Endothelial cell (in vitro differentiated cells): ENCODE measurements at places on chromosomes 1 and 21. TPM values are rescaled to one million over a fixed set of nuclear protein-coding genes. Genes with fewer than 3 reads are reported as not detected.

DNA sequence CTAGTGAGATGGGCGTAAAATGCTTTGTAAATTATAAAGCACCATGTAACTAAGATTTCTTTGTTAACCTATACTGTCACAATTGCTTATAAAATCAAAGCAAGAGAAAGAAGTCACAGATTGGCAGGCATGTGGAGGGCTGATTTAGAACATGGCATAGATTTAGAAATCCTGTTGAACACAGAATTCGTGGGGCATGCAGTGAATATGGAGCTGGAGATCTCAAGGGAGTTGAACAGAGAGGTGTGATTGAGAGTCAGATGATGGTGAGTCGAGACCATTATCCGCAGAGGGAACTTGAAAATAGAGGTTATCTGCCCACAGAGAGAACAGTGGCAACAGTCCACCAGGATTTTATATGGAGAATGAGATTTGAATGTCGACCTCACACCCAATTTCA, 27.6 kb downstream of the PBX1 start:
- DNase-seq = no peak
- peaks cover 18% of the 10 kb centered on the region for H3K4me1 ChIP-seq
- H3K4me3 ChIP-seq = no peak overlapping the region
- peaks cover 3% of the 10 kb centered on the region for H3K27me3 ChIP-seq
- H3K36me3 ChIP-seq = peaks cover 6% of the 10 kb centered on the region
- no peak overlapping the region for H3K27ac ChIP-seq

DNA sequence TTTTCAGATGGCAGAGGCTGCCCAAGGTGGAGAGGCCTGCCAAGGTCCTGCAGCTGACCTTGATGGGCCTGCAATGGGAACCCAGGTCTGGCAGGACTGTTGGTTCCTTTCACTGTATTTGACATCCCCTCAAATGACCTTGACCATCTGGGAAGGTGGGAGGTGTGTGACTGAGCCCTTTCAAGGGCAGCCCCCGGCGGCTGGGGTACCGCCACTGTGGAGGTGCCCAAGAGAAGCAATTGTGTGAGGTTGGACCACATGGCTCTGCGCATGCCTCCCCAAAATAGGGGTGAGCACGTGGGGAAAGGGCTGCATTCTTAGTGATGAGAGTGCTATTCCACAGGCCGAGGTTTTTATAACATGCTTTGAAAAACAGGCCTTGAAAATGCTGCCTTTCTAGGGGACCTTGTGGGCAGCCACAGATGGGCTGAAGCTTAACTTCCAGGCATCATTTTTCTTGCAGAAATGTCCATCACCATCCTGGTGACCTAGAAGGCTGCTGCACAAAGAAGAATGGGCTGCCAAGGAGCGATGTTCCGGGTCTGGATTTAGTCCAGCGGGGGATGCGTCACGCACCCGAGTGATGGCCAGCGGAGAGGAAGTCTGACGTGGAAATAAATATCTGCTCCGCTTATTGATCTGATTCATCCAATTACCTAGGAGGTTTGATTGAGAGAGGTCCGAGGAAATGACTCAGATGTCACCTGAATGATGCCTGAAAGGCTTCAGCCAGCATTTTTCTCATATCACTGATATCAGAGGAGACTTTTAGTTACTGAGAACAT, 16.5 kb upstream of the UTS2 start:
- H3K27ac ChIP-seq = no peak overlapping the region
- DNase-seq = no peak
- H3K36me3 ChIP-seq = peaks cover 4% of the 10 kb centered on the region
- no peak overlapping the region for H3K4me3 ChIP-seq
- H3K4me1 ChIP-seq = peaks cover 4% of the 10 kb centered on the region
- H3K27me3 ChIP-seq = peaks cover 7% of the 10 kb centered on the region

DNA sequence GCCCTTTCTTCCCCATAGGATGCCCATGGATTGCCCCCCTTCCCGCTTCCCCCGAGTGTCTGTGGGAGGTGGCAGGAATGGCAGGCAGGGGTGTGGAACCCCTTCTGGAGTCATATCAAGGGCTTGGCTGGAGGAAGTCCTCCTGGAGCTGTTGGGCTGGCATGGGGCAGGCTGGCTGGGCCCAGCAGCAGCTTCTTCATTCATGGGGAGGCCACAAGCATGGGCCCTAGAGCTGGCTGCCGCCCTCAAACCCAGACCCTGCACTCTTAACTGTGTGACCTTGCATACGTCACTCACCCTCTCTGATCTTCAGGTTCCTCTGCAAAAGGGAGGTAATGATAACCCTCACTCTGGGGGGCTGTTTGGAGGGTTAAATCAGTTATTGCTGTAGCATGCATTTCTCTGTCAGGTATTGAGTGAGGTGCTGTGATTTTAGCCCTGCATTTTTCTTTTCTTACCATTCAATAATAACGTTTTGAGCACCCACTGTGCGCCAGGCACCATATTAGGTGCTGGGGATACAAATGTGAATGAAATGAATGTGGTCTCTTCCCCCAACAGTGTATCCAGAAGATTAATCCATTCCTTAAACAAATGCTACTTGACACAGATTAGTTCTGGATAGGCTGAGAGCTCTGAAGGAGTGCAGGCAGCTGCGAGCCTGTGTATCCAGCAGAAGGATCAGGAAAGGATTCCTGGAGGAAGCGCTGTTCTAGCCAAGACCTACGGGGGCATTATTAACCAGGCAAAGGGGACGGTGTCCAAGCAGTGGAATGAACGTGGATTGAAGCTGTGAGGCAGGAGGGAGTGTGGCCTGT, 9.3 kb downstream of the PCSK9 start:
- H3K4me3 ChIP-seq = peak overlapping the region; percentile 74
- H3K27ac ChIP-seq = no peak overlapping the region
- no peak for DNase-seq
- no peaks in the 10 kb centered on the region for H3K36me3 ChIP-seq

DNA sequence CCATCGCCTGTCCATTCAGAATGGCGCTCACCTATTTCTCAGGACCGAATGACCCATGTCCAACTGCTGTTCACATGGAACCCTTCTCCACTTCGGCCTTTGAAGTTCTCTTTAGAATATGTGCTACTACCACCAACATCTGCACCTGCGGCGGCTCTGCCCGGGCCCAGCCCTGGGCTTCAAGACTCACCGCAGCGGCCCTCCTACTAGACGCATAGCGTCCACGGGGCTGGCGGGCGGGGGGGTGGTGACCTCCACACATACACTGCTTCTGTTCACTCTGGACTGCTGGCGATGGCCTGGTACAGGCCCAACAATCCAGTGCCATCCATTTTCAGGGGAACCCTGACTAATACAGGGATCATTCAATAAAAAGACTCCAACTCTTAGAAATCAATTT, 394.2 kb downstream of the VAV3 start:
- H3K4me3 ChIP-seq = peak overlapping the region; percentile 59
- peaks cover 15% of the 10 kb centered on the region for H3K27me3 ChIP-seq
- no peaks in the 10 kb centered on the region for H3K4me1 ChIP-seq
- no peak for DNase-seq
- peaks cover 42% of the 10 kb centered on the region for H3K36me3 ChIP-seq

GRCh38 chr1:153447498-153448170, 12.8 kb downstream of the S100A7 start:
- no peak overlapping the region for H3K4me3 ChIP-seq
- no peak overlapping the region for H3K27ac ChIP-seq
- no peaks in the 10 kb centered on the region for H3K36me3 ChIP-seq
- H3K4me1 ChIP-seq = peaks cover 3% of the 10 kb centered on the region
- DNase-seq = no peak

GRCh38 chr1:150142083-150142482, 7.6 kb upstream of the PLEKHO1 start:
- H3K36me3 ChIP-seq = peaks cover 9% of the 10 kb centered on the region
- H3K4me1 ChIP-seq = peaks cover 9% of the 10 kb centered on the region
- H3K27ac ChIP-seq = no peak overlapping the region
- H3K27me3 ChIP-seq = peaks cover 2% of the 10 kb centered on the region

DNA sequence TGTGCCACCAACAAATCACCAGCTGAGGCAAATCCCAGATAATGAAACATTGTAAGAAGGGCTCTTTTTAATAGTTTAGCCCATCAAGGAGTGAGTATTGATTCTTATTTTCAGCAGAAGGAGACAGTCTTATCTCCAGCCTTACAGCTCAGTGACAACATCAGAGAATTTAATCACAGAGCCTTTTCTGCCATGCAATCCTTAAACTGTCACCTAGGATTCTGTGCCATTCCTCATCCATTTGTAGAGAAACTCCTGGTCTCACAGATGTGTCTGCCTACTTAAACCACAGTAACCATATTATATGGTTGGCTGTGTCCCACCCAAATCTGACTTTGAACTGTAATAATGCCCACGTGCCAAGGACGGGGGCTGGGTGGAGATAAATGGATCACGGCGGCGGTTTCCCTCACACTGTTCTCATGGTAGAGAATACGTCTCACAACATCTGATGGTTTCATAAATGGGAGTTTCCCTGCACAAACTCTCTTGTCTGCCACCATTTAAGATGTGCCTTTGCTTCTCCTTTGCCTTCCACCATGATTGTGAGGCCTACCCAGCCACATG, 217.7 kb downstream of the RERE start:
- peaks cover 35% of the 10 kb centered on the region for H3K4me1 ChIP-seq
- no peak for DNase-seq
- no peak overlapping the region for H3K27ac ChIP-seq
- H3K4me3 ChIP-seq = no peak overlapping the region
- H3K36me3 ChIP-seq = peaks cover 11% of the 10 kb centered on the region
- H3K27me3 ChIP-seq = peaks cover 5% of the 10 kb centered on the region

DNA sequence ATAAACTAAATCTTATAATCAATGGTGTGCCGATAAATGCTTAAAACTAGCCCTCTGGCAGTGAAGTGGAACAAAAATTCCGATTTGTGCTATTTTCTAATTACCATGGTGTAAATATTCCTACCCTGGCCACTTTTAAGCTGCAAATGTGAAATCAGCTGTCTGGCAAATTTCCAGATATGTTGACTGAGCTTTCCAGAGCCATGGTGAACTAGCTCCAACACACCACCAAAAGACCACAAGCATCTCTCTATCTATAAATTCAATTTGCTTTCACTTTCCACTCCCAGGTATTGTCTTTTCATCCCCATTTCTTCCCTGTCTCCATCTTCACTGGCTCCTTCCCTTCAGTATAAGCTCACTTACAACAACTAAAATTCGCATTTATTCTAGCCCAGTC, 152.3 kb upstream of the RGS18 start:
- H3K4me3 ChIP-seq = no peak overlapping the region
- H3K27me3 ChIP-seq = no peaks in the 10 kb centered on the region
- H3K27ac ChIP-seq = no peak overlapping the region
- no peaks in the 10 kb centered on the region for H3K36me3 ChIP-seq
- H3K4me1 ChIP-seq = no peaks in the 10 kb centered on the region
- no peak for DNase-seq

- no peak overlapping the region for H3K27ac ChIP-seq
- peaks cover 38% of the 10 kb centered on the region for H3K4me1 ChIP-seq
- peaks cover 3% of the 10 kb centered on the region for H3K36me3 ChIP-seq
- DNase-seq = no peak
- H3K27me3 ChIP-seq = peaks cover under 1% of the 10 kb centered on the region
These were observed 74.8 kb downstream of the NOS1AP start for GRCh38 chr1:162144268-162144667.

DNA sequence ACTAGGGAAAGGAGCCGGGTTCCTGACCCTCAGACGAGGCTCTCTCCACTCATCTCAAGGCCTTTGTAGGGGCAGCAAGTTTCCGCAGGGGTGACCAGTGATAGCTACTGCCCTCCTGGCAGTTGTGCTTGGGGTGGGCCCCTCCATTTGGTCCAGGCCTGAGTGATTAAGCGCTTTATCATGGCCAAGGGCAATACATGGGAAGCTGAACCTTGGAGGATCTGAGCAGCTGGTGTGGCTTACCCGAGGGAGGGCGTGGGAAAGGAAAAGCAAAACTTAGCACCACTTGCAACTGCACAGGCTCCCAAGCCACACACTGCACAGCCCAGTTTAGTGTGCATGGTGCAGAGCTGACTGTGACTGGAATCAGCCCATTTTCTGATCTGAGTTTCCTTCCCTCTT, 47.8 kb downstream of the GADD45A start:
- H3K27me3 ChIP-seq = peaks cover 2% of the 10 kb centered on the region
- DNase-seq = no peak
- no peak overlapping the region for H3K27ac ChIP-seq
- H3K36me3 ChIP-seq = no peaks in the 10 kb centered on the region
- H3K4me3 ChIP-seq = no peak overlapping the region

Gene PRAMEF18
- total RNA-seq = not detected

Gene CTPS1
- total RNA-seq = 41.2 TPM

Gene HIVEP3
- 8.9 TPM for total RNA-seq

Gene DDR2
- 0.33 TPM for total RNA-seq

Gene TP73
- total RNA-seq = not detected

Gene DCDC2B
- not detected for total RNA-seq
